Upper lobe of right lung (tissue), 1 donor: ENCODE measurements at places on chromosomes 3 and 15. TPM values are rescaled to one million over a fixed set of nuclear protein-coding genes. Genes with fewer than 3 reads are reported as not detected.
A peak's percentile ranks its signal among the peaks of the same experiment; 100 is the strongest.

GRCh38 chr3:122183893-122184590 lies 574 bp downstream of the CASR start:
- peaks cover 24% of the 10 kb centered on the region for H3K27me3 ChIP-seq
- peak; percentile 57 for DNase-seq
- H3K27ac ChIP-seq: no peak overlapping the region
- peaks cover 11% of the 10 kb centered on the region for H3K4me1 ChIP-seq

GRCh38 chr3:39590806-39591205 lies 123.3 kb downstream of the MOBP start:
- no peak for DNase-seq
- no peaks in the 10 kb centered on the region for H3K36me3 ChIP-seq
- no peak overlapping the region for H3K4me3 ChIP-seq
- no peaks in the 10 kb centered on the region for H3K4me1 ChIP-seq
- no peaks in the 10 kb centered on the region for H3K27me3 ChIP-seq
- no peak overlapping the region for H3K27ac ChIP-seq

The MOBP gene
- total RNA-seq: not detected

The PRR20G gene
- not detected for total RNA-seq

DNA sequence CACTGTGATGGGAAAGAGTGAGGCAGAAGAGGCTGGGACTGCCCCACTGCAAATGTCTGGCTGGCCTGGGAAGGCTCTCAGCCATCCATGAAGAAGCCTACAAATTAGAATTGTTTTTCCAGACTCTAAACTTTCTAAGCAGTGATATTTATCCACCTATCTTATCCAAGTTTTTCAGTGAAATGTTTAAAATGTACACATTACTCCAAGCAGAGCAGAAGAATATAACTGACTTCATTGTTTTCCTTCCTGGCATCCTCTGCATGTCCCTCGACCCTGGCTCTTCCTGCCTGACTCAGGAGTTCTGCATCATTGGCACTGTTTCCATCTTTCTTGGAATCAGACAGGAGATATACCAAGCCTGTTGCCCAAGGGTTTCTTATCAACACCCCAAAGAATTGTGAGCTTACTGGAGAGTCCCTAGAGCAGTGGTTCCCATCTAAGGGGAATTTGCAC lies 401.5 kb upstream of the PROK2 start:
- no peak overlapping the region for H3K4me3 ChIP-seq
- no peaks in the 10 kb centered on the region for H3K36me3 ChIP-seq
- H3K27me3 ChIP-seq: no peaks in the 10 kb centered on the region
- no peak for DNase-seq
- H3K4me1 ChIP-seq: no peaks in the 10 kb centered on the region
- no peak overlapping the region for H3K27ac ChIP-seq

The NMNAT3 gene
- total RNA-seq: 4.6 TPM

- H3K36me3 ChIP-seq: no peaks in the 10 kb centered on the region
- peak overlapping the region; percentile 20 for H3K27ac ChIP-seq
- no peak for DNase-seq
- peaks cover 21% of the 10 kb centered on the region for H3K4me1 ChIP-seq
Measured at GRCh38 chr3:20047976-20048883, 8.0 kb downstream of the KAT2B start.

DNA sequence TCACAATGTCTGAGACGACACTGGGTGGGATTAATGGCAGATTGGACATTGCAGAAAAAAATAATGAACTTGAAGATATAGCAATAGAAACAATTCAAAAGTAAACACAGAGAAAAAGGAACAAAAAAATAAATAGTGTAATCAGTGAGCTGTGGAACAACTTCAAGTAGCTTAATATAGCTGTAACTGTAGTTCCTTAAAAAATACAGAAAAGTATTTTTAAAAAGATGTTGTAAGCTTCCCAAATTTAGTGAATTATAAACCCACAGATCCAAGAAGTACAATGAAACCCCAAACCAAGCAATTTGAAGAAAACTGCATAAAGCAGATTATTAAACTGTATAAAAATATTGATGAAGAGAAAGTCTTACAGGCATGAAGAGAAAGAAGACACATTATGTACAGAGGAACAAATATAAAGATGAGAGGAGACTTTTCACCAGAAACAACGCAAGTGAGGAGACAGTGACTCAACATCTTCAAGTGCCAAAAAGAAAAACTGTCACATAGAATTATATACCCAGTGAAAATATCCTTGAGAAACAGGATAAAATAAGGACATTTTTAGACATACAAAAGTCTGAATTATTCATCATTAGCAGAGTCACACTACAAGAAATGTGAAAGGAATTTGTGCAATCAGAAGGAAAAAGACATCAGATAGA lies 176.4 kb downstream of the NFKBIZ start:
- no peaks in the 10 kb centered on the region for H3K27me3 ChIP-seq
- no peak for DNase-seq
- no peaks in the 10 kb centered on the region for H3K36me3 ChIP-seq
- H3K27ac ChIP-seq: no peak overlapping the region
- H3K4me3 ChIP-seq: no peak overlapping the region
- H3K4me1 ChIP-seq: no peaks in the 10 kb centered on the region

DNA sequence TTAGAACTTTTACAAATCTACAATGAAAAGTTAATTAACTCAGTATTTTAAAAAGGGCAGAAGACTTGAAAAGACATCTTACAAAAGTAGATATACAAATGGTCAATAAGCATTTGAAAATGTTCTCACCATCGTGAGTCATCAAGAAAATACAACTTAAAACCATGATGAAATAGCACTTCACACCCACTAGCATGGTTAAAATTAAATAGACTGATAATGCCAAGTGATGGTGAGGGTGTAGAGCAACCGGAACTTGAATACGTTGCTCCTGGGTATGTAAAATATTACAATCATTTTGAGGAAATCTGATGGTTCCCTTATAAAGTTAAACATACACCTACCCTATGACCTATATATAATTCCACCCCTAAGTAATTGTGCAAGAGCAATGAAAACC lies 319.8 kb upstream of the UMPS start:
- no peaks in the 10 kb centered on the region for H3K4me1 ChIP-seq
- H3K27ac ChIP-seq: no peak overlapping the region
- H3K36me3 ChIP-seq: no peaks in the 10 kb centered on the region
- DNase-seq: no peak
- H3K4me3 ChIP-seq: no peak overlapping the region
- no peaks in the 10 kb centered on the region for H3K27me3 ChIP-seq

GRCh38 chr3:27532426-27533260 lies 48.5 kb upstream of the SLC4A7 start:
- no peak for DNase-seq
- H3K27me3 ChIP-seq: no peaks in the 10 kb centered on the region
- H3K27ac ChIP-seq: no peak overlapping the region
- no peak overlapping the region for H3K4me3 ChIP-seq

DNA sequence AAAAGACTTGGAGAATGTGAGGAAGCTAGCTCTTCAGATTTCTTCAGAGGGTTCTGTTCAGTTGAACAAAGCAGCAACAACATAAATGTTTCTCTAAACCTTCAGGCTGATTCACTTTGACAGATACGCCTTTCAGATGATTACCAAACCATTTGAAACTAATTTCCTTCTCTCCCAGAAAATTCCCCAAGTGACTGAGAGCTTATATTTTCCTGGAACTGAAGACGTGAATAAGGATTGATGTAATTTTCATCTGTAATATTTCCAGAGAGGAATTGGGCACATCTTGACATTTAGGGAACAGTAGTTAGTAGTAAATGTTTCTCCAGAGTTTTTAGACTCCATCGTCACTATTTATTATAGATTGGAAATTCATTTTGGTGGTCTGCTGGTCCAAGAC lies 108.6 kb upstream of the AADACL2 start:
- H3K27ac ChIP-seq: peak overlapping the region; percentile 28
- no peak overlapping the region for H3K4me3 ChIP-seq
- no peak for DNase-seq
